PC-3 (cell line): ENCODE measurements at places on chromosomes 6 and 20.

- no peak for DNase-seq
Measured at GRCh38 chr6:154821638-154822037, 88.4 kb downstream of the SCAF8 start.

DNA sequence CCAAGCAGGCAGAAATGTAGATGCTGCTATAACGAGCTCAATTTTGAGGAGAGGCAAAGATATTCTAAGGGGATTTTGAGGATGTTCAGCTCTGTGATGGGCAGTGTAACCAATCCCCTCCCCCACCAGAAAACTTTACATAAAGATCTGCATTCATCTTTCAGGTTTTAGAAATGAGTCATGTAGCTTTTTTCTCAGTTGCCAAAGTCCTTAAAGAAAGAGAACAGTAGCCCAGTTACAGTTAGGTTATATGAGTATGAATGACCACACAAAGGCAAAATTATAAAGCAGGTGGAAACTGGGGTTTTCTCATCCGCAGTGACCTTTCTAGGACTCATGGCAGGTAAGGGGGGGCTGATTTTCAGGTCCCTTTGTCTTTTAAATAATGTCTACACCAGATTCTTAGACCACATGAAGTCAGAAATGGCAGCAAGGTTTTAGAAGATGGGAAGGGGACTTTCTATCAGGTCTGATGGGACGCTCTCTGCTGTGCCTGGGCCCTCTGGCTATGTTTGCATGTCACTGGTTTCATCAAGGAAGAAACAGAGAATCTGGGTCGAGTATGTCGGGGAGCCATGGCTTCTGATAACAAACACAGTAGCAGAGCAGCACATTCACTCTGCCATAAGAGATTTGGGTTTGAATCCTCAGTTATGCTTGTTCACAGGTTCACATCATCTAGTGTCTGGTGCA lies 94.7 kb downstream of the CLIC5 start:
- DNase-seq: peak; percentile 54

GRCh38 chr20:57589728-57590484 lies 29.0 kb downstream of the PCK1 start:
- no peak for DNase-seq

DNA sequence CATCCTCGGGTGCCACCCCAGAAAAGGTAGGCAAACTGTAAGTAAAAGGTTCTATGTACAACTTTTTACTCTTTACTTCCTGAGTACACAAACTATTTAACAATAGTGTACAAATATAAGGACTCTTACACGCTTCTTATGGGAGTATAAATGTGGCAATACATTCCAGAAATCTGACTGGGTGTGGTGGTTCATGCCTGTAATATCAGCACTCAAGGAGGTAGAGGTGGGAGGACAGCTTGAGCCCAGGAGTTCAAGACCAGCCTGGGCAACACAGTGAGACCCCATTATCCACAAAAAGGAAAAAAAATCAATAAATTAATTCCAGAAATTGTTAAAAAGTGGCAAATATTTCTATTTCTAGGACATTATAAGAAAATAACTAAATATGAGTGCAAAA lies 48.9 kb downstream of the PIGU start:
- DNase-seq: peak; percentile 59

DNA sequence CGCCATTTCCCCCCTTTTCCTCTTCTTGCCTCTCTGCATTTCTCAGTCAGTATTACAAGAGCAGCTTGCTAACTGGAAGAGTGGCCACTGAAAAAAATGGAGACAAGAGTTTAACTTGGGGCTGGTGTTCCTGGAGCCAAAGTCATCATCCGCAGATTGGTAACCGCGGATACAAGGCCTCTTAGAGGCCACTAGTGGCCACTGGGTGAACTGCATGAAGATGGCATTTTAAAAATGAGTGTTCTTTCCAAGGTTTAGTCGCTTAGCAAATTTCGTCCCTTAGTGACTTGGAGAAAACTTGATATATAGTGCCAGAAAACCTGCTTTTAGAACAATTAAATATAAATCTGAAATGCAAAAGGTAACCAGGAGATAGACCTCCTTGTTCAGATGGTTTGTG lies 4.8 kb downstream of the F13A1 start:
- peak; percentile 65 for DNase-seq

GRCh38 chr6:15048367-15048766 lies 197.5 kb upstream of the JARID2 start:
- DNase-seq: no peak

DNA sequence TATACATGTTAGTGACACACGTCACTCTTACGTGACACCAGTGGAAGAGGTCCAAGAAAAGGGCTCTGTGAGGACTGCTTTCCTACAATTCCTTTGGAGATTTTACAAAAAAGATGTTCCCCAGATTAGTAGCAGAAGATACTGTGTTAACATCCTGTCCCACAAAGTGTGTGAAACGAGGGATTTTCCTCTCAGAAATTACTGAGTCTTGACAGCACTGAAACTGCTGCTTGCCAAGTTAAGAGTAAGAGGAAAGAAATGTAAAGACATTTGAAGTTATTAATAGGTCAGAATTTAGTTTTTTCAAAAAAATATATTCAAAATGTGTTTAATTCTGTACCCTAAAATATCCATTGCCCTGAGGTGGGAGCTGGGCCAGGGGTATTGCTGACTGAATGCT lies 58.8 kb upstream of the MAP7 start:
- peak; percentile 50 for DNase-seq

DNA sequence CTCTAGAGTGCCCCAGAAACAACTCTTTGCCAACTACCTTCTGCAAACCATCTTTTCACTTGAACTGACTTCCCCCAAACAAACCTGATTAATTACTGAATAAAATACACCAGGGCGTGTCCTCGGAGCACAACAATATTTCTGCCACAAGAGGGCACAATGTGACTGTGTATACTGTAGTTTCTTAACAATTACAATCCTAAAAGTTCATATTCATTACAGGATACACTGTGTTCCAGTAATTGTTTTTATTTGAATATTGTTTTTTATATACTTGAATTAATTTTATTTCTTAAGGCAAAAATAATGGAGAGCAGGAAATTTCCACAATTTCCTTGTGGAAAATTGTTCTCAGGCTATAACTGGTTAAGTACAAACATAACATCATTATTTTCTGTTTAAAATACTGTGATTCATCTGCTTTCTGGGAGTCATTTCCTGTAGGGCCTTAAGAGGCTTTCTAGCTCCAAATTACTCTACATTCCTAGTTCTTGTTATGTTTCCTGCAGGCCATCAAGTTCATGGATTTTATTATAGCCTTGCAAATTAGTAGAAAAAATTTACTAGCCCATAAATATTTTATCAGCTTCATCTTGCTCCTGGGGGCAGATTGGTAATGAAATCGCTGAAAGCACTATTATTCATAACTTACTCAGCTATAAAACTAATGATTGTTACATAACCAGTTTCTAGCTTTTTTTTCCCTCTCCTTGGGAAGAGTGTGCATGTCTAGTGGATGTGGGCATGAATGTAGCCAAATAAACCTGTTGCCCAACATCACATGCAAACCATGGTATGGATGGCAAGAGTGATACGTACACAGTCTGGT lies 51.9 kb upstream of the SLC22A16 start:
- peak; percentile 95 for DNase-seq

DNA sequence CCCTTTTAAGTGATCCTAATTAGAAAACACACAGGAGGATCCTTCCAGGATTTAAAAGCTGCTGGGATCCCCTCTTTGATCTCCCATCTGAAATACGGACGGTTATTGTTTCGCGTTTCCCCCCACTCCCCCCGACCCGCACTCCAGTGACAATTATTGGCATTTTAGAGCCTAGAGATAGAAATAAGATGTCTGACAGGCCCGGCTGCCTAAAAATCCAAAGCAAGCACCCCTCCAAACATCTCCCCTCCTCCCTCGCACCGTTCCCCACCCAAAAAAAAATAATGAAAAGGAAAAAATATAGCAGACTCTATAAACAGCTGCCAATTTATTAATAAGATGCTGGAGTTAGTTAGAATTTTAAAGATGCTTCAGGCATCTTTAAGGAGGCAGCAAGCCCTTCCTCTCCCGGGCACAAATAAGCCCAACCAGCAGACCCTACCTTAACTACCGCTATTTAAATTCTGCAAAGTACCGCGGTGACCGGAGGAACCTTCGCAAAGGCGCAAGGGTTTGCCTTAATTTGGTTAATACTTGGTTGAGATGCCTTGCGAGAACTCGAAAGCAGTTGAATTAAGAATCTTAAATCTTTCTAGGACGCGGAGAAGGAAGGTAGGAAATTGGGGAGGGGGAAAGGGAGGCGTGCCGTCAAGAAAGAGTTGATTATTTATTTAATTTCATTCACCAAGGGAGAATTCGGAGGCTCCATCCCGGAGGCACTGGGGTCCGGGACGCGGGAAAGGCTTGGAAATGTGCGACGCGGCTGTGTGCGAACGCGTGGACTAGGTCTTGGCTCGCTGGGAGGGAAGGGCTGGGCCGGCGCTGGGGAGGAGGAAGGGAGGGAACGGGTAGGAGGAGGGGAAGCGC lies 1.5 kb upstream of the ISM1 start:
- DNase-seq: no peak

DNA sequence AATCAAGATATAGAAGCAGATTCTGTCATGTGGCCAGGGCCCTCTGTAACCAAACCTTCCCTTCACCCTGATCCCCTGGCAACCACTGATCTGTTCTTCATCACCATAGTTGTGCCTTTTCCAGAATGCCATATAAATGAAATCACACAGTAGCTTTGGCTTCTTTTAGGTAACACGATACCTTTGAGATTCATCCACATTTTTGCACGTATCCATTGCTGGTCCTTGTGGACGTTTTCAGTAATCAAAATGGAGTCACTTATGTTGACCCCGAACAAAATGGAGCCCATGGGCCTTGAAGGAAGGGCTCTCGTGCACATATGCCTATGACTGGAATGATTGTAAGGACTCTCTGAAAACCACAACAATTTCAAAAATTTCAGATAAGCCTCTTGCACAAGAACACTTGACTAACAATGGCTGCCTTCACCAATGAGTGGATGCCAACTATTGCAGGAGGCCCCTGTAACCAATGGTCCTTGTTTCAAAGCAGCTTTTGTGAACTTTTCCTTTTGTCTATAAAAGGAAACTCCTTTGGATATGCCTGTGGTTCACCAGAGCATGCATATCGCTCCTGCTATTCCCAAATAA lies 84.3 kb upstream of the RALY start:
- peak; percentile 60 for DNase-seq

- DNase-seq: no peak
Measured at GRCh38 chr6:582370-582769, 74.5 kb downstream of the HUS1B start.

DNA sequence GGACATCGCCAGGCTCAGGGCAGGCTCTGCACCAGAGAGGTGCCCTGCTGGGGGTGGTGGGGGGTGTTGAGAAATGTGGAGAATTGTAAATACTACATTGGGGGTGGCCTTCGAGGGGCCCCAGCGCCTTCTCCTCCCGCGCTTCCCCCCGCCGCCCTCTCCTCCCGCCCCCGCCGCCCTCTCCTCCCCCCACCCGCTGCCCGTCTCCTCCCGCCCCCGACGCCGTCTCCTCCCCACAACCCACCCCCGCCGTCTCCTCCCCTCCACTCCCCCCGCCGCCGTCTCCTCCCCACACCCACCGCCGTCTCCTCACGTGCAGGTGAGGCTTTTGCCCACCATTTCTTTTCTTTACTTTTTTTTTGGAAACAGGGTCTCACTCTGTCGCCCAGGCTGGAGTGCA lies 1.5 kb upstream of the SRMS start:
- no peak for DNase-seq
